ENCODE measurements at places on chromosomes 3 and 15. TPM values are rescaled to one million over a fixed set of nuclear protein-coding genes. Genes with fewer than 3 reads are reported as not detected.

Gene COL6A6
- not detected for total RNA-seq

GRCh38 chr15:31080591-31081014 is 20.9 kb downstream of the TRPM1 start:
- DNase-seq, result peak; percentile 20

Gene NLGN1
- not detected for total RNA-seq

GRCh38 chr3:155420406-155420805 is 126.9 kb upstream of the STRIT1 start:
- DNase-seq, result no peak

Gene CCR3
- 0.64 TPM for total RNA-seq

- no peak for DNase-seq
Measured at GRCh38 chr3:120286465-120286864, 1.4 kb upstream of the GPR156 start.

GRCh38 chr15:88083811-88084760 is 172.5 kb downstream of the NTRK3 start:
- no peak for DNase-seq

Gene PIK3CA
- total RNA-seq, result 10.6 TPM

- DNase-seq, result no peak
Measured at GRCh38 chr3:72275331-72275751, 490.4 kb upstream of the PROK2 start.

Gene TRNT1
- 43.6 TPM for total RNA-seq

Gene NR2F2
- total RNA-seq, result 134 TPM

DNA sequence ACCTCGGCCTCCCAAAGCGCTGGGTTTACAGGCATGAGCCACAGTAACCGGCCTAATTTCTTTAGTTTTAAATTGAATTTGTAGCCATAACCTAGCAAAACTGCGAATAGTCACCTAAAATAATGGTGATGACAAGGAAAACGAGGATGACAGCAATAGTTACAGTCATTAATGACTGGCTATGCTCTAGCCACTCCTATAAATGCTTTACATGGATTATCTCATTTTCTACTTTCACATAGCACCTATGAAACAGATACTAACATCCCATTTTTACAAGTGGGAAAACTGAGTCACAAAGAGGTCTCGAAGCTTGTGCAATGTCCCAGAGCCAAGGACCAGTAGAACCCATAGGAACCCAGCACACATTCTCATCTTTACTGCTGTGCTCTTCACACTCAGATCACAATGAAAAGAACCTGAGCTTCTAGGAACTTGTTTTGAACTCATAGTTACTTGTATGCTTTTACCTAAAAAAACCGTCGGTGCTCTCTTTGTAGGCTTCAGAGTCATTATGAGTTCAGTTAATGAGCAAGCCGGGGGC is 39.4 kb downstream of the FBXL22 start:
- DNase-seq, result no peak

Gene CCPG1
- total RNA-seq, result 54.6 TPM

Gene GOLGA6B
- total RNA-seq, result not detected
